ENCODE measurements at places on chromosomes 2 and 18.

DNA sequence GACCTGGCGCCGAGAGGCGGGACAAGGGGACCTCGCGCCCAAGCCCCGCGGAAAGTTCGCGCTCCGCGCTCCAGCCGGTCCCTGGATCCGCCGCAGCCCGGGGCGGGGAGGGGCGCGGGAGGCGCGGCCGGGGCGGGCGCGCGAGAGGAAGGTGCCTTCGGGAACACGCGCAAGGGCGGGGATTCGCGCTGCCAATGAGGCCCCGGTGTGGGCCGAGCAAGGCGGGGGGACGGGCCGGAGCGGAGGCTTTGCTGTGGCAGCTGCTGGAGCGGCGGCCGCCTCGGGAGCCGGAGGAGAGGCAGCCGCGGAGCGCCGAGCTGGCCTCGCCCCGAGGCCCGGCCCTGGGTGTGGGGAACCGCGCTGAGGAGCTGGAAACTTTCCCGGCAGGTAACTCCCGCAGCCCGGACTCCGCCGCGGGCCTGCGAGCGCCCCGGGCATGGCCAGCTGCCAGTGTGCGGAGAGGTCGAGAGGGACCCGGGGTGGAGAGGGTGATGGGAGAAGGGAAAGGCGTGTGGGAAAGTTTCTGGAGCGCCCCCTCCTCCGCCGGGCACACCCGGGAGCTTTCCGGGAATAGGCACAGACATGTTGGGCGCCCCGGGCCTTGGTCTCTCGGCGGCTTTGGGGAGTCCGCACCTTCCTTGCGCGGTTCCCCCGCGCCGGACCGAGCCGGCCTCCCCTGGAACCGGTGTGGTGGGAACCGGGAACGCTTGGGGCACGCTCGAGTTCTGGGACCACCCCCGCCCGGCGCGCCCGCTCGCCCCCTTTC is at the start of gene TANC1:
TANC1 (plus strand) TSS at position 245 of the 766 bp plus-strand sequence. CDS start 97,271 bp downstream, outside the sequence.
- DNase-seq, result peak; percentile 57

- no peak for DNase-seq
Observed at GRCh38 chr2:68807821-68808266, 63.4 kb downstream of the BMP10 start.

- DNase-seq, result no peak
Observed at GRCh38 chr2:177348733-177349693, 43.6 kb upstream of the AGPS start.

DNA sequence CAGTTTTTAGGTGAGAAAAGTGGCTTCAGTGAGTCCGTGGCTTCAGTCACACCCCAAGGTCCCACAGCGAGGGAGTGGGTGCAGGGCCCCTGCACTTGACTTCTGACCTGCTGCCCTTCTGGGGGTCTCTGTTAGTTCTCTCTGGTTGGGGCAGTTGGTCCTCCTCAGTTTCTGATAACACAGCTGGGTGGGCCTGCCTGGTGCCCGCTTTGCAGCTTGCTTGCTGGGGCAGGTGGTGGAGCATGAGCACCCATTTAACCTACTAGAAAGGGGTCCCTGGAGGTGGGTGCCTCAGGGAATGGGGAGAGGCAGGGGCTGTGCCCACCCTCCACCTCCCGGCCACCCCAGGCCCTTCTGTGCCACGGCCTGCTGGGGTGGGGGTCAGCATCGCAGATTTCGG is 83.2 kb downstream of the ASB1 start:
- no peak for DNase-seq

Data from NCI-H748 treated with DMSO at 0.1 percent for 48 hours (cell line).